ENCODE measurements at places on chromosomes 6 and 20.
A peak's percentile ranks its signal among the peaks of the same experiment; 100 is the strongest.

- peak; percentile 26 for DNase-seq
Measured at GRCh38 chr20:57190536-57191264, 75.7 kb downstream of the BMP7 start.

DNA sequence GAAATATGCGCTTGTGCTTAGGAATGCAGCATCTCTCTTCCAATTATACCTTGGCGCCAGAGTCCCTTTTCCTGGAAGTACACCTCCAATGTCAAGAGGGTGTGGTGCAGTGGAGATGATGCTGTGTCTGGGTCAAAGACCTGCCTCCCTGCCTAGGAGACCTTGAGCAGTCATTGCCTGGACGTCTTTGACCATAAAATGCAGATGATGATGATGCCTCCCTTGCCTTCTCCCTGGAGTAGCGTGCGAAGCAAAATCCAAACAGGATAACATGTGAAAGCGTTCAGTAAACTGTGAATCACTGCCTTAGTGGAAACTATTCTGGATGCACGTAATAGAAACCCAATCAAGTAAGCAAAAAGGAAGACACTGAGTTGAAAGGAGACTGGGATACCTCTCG is 97.4 kb upstream of the ARMC2 start:
- no peak for DNase-seq

DNA sequence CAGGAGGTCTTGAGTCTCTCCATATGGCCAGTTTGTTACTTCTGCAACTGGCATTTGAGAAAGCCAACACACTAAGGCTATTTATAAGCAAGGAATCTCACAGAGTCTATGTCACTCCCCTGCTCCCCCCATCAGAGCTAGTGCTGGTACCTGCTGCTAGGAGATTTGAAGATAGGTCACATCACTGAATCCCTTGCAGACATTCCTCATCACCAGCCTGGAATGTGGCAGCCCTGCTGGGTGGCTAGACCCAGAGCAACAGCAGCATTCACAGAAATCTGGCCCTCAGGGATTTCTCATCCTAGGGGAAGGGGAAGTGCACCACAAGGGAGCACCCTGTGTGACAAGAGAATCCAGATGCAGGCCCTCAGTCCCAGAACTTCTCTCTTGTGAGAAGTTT is 672.1 kb downstream of the HACE1 start:
- no peak for DNase-seq

DNA sequence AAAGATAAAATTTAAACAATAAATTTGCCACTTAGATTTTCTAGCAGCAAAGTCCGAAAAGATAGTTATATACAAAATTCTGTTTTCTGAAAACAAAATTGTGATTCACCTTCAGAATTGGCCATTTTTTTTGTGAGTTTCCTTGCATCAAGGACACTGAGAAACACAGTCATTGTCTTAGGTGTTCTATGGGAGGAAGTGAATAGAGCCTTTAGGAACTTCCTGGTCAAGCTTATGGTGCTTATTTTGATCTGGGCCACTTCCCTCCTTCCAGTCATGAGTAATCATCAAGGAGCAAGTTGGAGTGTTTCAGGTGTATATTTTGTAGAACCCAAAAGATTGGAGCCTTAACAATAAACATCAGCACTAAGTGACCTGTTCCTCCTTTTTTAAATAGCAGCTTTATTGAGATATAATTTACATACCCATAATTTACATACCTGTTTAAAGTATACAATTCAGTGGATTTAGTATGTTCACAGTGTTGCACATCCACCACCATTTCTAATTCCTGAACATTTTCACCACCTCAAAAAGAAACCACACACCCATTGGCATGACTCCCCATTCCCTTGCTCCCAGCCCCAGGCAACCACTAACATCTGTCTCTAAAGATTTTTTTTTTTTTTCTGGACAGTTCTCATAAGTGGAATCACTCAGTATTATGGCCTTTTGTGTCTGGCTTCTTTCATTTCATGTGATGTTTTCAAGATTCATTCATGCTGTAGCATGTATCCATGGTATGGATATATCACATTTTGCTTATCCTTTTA is 17.6 kb downstream of the TMEM74B start:
- no peak for DNase-seq

DNA sequence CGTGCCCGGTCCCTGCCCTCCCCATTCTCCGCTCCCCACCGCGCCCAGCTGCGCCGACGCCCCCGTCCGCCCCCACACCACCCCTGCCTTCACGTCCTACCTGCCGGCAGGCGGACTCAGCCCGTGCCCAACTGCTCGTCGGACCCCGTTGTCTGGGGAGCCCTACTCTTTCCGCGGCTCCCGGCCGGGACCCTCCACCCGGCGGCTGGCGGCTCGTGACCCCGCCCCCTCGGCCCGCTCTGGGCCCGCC is at the start of gene SERAC1:
Gene SERAC1, minus strand, starts transcription at position 223 of the 250 bp plus-strand sequence. CDS start 9,899 bp downstream, outside the sequence.
- DNase-seq, result no peak

DNA sequence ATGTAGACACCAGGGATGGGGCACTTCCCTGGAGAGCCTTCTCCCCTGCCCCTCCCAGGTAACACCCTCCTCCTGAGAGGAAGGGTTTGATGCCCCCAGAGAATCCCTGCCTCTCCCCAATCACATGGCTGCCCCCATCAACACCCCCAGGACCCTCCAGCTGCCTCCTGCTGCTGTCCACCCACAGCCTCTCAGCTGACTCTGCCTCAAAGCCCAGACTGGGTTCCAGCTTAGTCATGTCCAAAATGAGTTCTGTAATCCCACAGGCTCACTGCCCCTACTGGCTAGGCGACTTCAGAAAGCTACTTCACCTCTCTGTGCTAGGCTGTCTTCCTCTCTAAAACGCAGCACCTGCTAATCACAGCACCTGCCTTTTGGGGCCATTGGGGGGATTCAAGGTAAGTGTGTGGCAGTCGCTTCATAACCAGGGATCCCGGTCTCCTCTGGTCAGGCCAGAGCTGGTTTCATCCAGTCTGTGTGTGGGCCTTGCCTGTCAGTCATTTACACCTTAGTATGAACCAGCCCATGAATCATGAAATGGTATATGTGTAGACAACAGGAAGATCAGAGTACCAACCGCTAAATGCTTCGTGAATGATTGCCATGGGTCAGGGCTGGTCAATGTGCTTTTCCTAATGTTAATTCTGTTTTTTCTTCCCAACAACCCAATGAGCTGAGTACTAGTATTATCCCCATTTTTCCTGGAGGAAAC is 40.4 kb downstream of the TFEB start:
- DNase-seq, result peak; percentile 29

DNA sequence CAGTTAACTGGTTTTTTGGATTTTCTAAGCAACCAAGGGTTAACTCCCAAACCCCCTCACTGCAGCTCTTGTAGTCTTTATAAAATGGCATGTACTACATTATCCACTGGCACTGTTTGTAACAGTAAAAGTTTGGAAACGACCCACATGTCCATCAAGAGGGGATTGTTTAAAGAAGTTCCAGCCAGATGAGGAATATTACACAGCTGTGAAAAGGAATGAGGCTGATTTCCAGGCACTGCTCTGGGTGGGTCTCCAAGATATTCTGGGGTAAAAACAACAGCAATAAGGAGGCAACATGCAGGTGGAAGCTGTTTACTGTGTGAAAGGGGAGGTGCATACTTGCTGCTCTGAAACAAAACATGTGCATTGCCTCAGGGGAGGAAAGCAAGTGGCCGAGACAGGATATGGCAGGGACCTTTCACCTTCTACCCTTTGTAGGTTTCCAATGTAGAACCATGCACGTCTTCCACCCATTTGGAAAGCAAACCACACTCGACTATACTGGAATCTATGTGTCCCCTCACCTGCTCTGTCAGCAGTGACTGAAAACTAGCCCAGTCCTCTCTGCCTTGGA is 51.9 kb downstream of the GRM4 start:
- no peak for DNase-seq

DNA sequence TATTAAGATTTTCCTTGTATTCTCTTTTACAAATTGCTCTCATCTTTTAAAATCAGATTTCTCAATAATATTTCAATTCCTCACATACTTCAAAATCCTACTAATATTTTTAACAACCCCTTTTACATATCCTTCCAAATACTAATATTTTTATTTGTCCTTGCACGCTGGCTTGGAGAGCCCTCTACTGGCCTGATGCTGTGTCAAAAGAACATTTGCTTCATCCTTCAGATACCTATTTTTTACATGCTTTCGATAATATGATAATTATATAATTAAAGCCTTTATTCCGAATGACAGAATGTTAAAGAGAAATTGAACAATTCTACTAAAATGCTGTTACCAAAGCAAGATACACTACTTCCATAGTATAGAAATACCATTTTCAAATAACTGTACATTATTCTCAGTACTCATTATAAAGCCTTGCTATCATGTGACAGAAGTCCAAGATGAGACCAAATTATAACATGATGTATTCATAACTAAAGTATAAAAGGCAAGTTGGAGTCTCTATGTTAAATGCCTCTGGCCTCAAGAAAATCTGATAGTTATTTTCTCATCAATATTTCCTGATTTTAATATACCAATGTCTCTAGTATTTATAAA is 39.0 kb upstream of the PLN start:
- peak; percentile 22 for DNase-seq

DNA sequence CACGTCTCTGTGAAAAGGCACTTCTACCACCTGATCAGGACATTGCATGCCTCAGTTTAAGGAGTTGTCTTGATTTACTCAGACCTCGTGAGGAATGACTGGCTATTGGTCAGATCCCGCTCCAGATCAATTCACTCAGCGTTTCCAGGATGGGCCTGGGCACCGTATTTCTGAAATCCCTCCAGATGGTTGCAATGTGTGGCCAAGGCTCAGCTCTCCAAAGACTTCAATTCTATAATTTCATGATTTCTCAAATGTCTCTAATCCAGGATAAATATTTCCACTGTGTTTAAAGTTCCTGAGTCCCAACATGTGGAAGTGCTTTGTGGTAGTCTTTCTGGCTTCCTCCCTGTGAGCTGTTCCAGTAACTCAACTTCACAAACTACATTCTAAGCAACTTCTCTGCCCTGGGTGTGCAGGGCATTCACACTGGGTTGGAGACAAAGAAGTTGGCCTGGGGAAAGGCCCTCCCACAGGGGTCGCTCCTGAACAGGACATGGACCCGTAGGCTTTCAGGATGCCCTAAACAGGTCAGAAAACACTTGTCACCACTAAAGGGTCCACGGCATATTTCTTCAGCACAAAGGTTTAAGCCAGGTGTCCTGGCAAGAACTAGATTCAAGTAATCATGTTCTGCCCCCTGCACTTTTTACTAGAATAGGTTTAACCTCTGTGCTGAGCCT is 212.1 kb downstream of the WDR27 start:
- peak; percentile 49 for DNase-seq

- DNase-seq, result peak; percentile 41
Measured at GRCh38 chr6:132228894-132229293, 172.4 kb downstream of the MOXD1 start.

DNA sequence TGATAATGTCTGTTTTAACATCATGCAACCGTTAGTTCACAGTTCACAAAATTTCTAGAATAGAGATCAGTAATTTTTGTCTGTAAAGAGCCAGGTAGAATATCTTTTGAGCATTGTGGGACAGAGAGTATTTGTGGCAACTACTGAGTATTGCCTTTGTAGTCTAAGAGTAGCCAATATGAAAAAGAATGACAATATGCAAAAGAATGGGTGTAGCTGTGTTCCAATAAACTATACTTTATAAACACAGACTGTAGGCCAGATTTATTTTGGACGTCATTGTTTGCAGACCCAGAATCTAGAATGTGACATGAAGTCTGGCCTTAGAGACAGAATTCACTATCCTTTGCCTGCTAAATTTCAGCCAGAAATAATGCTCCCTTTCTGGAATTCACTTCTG is 694.1 kb upstream of the MMS22L start:
- DNase-seq, result no peak

- no peak for DNase-seq
Measured at GRCh38 chr6:14109411-14109826, 8.2 kb upstream of the CD83 start.

All from fibroblast of skin of right biceps (primary cell).